ENCODE measurements at places on chromosomes 6 and 20.

DNA sequence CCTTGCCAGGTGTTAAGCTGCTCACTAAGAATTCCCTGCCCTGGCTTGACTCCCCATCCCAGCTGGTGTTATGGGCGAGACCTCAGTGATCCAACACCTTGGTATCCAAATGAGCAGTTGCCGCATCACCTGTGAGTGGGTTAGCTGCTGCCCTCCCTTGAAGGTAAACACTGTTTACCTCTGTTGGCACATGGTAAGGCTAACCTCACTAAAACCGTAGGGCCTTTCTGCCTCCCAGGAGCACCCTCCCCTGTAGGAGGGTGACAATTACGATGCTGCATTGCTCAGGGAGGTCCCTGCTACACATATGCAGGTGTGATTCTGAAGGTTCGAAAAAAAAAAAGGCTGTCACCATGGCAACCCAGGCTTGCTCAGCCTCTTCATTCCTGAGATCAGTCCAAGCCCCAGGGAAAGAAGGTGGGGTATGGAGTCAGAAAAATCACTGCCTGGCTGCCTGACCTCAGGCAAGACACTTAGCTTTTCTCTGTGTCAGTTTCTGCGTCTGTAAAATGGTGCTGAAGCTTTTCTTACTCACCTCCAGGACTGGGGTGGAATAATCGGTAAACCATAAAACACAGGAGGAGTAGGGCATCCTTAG lies 19.5 kb downstream of the PNPLA1 start:
- DNase-seq = peak; percentile 50

- no peak for DNase-seq
These were observed 20.1 kb upstream of the REPS1 start for GRCh38 chr6:139008117-139008516.

- DNase-seq = no peak
These were observed 37.5 kb downstream of the DLL1 start for GRCh38 chr6:170253226-170253909.

DNA sequence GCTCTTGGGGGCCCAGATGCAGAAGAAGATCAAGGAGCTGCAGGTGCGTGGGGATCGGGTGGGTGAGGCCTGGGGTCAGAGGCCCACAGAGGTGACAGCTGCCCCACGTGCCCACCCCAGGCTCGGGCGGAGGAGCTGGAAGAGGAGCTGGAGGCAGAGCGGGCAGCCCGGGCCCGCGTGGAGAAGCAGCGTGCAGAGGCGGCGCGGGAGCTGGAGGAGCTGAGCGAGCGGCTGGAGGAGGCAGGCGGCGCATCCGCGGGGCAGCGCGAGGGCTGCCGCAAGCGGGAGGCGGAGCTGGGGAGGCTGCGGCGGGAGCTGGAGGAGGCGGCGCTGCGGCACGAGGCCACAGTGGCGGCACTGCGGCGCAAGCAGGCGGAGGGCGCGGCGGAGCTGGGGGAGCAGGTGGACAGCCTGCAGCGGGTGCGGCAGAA lies 41.5 kb downstream of the MYH7B start:
- no peak for DNase-seq

- DNase-seq = no peak
These were observed 23.3 kb downstream of the NPEPL1 start for GRCh38 chr20:58715801-58716475.

GRCh38 chr6:167454003-167454402 lies 129.1 kb downstream of the TTLL2 start:
- no peak for DNase-seq

GRCh38 chr20:44098657-44099056 lies 88.3 kb downstream of the JPH2 start:
- no peak for DNase-seq

DNA sequence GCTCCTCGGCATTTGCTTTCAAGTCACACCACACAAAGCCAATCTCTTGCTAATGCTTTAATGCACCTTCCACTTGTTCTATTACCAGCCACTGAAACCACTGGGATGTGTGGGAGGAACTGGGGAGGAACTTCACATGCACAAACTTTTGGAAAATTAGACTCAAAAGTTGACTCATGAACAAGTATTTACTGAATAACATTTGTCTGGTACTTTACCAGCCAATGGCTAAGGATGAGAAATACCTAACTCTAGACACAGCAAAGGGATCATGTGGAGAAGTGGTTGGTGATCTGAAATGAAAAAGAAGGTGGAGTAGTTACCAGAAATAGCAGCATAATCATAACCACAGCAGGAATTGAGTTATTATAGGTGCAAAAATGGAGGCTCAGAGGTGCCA lies 554.0 kb upstream of the NOX3 start:
- no peak for DNase-seq

- DNase-seq = peak; percentile 16
These were observed 28.5 kb downstream of the MYH7B start for GRCh38 chr20:34983995-34984735.

GRCh38 chr6:3878048-3878666 lies 29.0 kb downstream of the FAM50B start:
- DNase-seq = no peak

DNA sequence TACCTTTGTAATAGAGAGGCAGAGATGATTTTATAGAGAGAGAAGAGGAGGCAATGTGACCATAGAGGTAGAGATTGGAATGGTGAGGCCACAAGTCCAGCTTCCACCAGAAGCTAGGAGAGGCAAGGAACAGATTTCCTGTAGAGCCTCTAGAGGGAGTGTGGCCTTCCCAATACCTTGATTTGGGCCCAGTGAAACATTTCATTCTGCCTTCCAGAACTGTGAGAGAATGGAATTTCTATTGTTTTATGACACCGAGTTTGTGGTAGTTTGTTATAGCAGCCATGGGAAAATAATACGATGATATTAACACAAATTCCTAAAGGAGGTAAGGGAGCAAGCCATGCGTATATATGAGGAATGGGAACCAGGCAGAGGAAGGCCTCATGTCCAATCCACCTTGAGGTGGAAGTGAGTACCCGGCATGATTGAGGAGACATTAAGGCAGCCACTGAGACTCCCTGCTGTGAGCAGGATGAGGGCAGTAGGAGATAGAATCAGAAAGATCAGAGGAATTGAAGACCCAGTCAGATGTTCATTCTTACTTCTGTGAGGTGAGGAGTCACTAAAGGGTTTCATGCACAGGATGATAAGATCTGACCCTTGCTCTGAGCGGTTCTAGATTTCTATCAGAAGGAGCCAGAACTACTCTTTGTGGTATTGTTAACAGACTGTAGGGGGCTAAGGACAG lies 636.3 kb upstream of the IMPG1 start:
- DNase-seq = no peak

DNA sequence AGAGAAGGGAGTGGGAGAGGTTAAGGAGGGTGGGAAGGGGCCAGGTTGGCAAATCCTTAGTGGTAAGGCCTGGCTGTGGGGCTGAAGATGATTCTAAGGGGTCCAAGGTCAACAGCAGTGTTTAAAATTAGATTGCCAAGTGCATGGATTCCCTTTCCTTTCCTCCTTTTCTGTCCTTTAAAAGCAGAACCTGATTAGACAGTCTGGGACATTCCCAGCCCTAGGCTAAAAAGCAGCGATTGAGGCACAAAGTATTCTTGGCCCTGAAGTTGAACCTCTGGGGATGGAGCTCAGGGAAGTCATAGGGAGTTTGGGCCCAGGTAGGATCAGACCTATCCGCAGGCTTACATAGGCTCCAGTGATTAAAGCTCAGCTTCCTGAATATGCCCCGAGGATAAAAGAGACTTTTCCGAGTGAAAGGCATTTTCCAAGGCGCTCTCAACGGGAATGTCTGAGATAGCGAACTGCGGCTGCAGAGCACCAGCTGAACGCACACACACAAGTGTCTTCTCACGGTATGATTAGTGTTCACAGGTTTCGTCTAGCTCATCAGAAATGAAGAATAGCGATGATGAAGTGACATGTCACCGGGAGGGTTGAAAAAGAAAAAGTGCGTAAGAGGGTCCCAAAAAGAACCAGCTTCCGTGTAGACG lies 787 bp upstream of the CARMIL1 start:
- no peak for DNase-seq

- no peak for DNase-seq
These were observed 2.3 kb downstream of the CCND3 start for GRCh38 chr6:41939176-41939847.

DNA sequence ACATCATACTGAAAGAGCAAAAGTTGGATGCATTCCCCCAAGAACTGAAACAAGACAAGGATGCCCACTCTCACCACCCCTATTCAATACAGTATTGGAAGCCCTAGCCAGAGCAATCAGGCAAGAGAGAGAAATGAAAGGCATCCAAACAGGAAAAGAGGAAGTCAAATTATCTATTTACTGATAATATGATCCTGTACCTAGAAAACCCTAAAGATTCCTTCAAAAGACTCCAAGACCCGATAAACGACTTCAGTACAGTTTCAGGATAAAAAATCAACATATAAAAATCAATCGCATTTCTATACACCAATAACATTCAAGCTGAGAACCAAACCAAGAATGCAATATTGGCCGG lies 14.5 kb downstream of the CDK19 start:
- no peak for DNase-seq

All from NCI-H1417 treated with DMSO at 0.1 percent for 48 hours (cell line).